Spinal cord (tissue), 10 donors: ENCODE measurements at places on chromosomes 4 and X.

DNA sequence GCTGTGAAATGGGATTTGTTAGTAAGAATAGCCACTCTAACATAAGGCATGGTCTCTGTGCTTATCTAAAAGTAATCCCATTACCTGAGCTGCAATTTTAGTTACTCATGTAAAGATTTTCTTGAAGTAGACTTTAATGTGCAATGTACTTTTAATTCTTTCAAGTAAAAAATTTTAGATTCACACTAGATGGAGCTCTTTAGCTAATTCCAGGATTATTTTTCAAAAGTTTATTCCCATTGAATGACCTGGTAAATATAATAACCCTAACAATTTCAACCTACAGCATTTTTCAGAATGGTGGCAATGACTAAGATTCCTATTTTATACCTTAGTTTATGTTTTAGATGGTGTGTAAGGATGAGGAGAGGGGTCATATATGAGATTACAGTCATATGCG lies 18.1 kb downstream of the USP38 start:
- DNase-seq = no peak

DNA sequence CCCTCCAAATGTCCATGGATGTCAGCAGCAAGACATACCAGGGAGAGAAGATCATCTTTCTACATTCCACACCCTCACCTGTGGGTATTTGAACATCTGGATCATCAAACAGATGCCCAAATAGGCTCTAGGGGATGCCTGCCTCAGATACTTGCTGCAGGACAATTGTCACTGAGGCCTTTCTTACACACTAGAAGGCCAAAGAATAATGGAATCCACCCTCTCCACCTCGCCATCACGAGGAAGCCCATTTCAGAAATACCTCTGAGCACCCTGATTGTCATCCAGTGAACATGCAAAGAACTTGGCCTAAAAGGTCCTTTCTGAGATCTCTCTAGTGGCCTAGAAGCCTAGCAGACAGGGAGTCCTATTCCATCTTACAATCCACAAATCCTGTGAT lies 6.9 kb upstream of the KIAA1210 start:
- no peak for DNase-seq

DNA sequence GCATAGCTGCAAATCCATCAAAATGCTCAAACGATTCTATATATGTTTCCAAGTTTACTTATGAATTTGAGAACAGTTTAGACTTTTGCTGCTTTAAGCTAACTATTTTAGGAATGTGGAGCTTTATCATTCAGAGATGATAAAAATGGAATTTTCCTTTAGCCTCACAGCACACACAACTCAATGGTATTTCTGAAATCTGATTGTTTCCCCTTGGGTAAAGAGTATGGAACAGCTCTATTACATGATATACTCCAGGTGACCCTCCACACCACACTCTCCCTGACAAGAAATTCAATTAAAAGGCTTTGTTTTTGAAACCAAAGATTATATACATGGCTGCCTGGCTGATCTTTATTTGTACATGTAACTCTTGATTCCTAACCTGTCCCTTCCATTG lies 120.0 kb downstream of the LUZP4 start:
- no peak for DNase-seq

DNA sequence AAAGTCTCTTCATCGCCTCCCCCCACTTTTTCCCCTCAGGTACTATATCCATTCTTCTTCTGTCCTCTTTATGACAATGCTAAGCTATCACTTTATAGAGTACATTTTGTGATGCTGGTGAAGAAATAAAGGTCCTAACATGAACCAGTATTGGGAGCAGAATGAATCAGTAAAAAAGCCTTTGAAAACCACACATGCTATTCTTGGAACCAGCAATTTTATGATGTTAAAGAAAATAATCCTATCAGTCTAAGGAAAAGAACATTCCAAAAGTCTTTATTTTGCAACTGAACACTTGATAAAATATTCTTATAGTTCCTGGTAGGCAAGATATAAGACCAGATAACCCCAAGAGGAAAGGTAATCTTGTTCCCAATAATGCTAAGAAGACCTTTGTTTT lies 107.8 kb upstream of the MCF2 start:
- no peak for DNase-seq

DNA sequence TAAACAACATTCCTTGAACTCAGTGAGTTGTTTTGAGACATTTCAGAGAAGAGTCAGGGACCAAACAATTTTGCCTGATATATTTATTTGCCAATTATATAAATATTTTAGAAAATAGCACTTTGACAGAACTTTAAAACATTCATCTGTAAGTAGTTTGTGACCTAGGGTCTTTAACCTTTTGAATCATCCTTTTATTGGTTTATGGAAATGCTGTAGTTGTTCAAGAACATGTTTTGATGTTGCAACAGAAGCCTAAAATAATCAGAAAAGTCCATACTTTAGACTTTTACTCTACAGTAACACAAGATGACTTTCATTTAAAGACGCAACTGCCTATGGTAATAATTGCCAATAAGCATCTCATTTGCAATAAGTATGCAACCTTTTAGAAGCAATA lies 43.0 kb downstream of the CXCL1 start:
- DNase-seq = no peak

GRCh38 chr4:170420255-170420693 lies 330.5 kb upstream of the AADAT start:
- no peak for DNase-seq

- no peak for DNase-seq
These were observed 163.2 kb downstream of the ANK2 start for GRCh38 chr4:113212613-113213012.

DNA sequence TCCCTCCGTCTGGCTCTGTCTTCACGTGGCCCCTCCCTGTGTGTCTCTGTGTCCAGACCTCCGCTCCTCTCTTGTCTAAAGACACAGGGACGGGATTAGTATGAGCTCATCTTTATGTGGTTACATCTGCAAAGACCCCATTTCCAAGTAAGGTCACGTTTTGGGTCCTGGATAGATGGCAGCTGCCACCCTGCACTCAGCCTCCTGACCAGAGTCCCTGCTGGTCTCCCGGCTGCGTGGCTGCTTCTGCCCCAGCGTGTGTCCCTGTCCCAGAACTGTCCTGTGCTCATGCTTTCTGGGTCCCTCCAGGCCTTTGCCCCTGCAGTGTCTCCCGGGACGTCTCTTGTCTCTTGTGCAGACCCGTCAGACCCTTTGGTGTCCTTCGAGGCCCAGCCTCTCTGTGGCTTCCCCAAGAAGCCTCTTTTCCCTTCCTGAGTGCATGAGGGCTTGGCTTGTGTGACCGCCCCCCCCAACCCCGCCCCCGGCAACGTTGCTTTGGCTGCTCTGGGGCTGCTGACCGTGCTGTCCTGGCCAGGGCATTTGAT lies 107.3 kb downstream of the PSAPL1 start:
- DNase-seq = no peak

GRCh38 chr4:77344001-77344400 lies 187.0 kb downstream of the CCNG2 start:
- DNase-seq = no peak

GRCh38 chr4:183840311-183840710 lies 64.8 kb upstream of the STOX2 start:
- DNase-seq = peak; percentile 77

DNA sequence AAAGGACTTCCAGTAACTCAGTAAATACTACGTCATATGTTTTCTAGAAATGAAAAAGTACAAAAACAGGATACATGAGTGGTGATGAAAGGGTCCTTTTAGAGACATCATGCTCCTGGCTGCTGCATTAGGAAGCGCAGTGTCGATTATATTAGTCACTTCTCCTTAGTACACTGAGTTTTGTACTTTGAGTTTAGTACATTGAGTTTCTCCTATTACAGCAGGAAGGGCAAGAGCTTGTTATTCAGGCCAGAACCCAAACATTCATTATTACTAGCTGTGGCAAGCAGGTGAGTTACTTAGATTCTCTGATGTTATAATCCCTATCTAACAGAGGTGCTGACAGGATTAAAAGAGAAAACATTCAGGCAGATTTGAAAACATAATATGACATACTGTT lies 21.3 kb downstream of the RPGR start:
- no peak for DNase-seq

- no peak for DNase-seq
These were observed 104.0 kb upstream of the MBNL3 start for GRCh38 chrX:132592880-132593279.

GRCh38 chrX:39551762-39552161 lies 546.0 kb downstream of the BCOR start:
- no peak for DNase-seq

DNA sequence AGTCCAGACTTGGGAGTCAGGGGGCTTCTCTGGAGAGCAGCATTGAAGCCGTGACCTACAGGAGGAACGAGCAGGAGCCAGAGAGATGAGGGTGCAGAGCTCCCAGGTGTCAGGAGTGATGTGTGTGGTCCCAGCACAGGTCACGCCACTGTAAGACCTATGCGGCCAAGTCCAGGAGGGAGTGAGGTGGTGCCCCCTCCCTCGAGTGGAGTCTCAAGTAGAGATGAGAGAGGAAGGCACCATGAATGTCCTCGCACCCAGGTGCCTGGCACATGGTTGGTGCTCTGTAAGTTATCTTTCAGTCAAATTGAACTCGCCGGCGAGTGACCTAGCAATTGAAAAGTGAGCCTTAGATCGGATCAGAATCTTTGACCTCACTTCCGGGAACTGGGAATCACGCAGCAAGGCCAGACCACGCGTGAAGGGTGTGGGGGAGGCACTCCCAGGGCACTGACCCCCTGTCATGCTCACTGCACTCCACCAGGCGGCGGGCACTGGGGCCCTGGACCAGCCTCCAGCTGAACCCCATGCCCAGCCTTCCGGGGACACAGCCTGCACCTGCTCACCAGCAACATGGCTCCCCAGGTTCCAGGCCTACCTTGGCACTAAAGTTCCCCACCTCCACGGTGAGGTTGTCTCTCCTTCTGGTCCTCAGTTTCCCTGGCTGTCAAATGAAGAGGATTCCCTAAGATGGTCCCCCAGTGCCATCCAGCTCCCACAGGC lies 127.4 kb downstream of the HMX1 start:
- no peak for DNase-seq

GRCh38 chr4:11468901-11469300 lies 40.2 kb upstream of the HS3ST1 start:
- DNase-seq = no peak

GRCh38 chr4:127920521-127920920 lies 39.8 kb downstream of the PLK4 start:
- no peak for DNase-seq

DNA sequence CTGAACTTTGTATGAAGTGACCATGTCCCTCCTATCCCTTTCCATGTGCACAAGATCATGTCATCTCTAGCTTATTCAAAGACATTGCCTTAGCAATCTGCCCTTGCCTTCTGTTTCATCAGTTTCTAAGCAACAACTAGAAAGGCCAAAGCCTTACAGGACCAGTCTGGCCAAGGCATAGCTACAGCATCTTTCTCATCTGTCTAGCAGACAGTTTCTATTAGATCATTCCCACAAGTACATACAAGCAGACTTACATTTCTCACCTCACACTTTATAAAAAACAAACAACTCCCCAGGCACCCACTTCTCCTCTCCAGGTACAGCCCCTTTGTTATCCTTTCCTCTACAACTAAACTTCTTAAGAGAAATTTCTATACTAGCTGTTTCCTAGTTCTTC lies 188.7 kb upstream of the AADAT start:
- DNase-seq = no peak

- no peak for DNase-seq
These were observed 424 bp upstream of the ZNF330 start for GRCh38 chr4:141220271-141220670.

DNA sequence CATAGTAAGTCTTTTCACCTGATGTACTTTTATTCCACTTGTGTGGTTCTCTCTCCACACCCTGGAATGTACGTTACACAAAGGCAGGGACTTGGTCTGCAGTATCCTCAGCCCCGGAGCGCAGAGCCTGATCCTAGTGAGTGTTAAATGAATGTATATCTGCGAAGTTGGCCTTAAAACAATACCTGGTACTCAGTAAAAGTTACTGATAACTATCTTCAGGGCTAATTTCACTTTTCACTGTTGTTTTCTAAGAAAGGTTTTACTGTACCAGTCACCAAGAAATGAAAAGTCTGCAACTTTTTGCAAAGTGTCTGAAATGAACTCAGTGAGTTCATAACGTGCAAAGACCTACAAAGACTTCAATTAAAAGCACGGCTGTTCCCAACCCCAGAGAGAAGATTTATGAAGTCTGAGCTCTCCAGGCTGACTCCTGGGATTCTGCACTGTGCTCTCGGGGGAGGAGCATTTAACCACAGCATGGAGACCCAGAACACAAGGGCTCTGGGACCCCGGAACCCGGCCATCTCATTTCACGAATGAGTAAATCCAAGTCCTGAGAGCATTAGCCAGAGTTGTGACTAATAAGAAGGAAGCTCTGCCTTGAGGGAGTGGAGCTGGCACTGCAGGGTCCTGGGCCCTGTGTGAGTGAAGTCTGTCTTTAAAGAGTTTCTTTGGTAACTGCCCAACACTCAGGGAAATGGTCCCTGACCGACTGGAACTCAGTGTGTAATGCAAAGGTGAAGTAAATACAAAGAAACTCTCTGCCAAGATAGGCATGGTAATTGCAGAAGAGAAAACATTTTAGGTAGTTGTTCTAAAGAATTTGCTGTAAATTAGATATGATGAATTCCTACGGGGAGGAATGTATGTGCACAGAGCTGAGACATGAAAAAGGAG lies 165.8 kb downstream of the NSUN7 start:
- no peak for DNase-seq
